ENCODE measurements at places on chromosomes 1 and 21. TPM values are rescaled to one million over a fixed set of nuclear protein-coding genes. Genes with fewer than 3 reads are reported as not detected.

The ATF3 gene
- 41.3 TPM for total RNA-seq

GRCh38 chr1:188089015-188089414 is 1260.3 kb downstream of the PLA2G4A start:
- no peaks in the 10 kb centered on the region for H3K36me3 ChIP-seq
- no peak overlapping the region for H3K4me3 ChIP-seq
- no peak for DNase-seq
- no peaks in the 10 kb centered on the region for H3K27me3 ChIP-seq
- H3K27ac ChIP-seq = no peak overlapping the region

DNA sequence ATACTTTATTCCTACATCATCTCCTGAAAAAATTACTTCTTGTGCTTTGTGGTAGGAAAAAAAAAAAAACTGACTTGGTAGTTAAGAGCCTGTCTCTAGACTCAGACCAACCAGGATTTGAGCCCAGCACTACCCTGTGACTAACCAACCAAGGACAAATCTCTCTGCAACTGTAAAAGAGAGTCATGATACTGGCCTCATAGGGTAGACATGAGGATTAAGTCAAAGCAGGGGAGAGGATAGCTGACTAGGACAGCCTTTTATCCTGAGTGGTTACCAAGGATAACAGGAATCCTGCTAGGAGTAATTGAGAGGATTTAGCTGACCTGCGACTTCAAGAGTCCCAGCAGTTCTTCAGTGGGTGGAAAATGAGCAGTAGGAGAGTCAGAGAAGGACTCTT is 112.8 kb downstream of the C1orf21 start:
- DNase-seq = no peak
- no peak overlapping the region for H3K4me3 ChIP-seq
- no peaks in the 10 kb centered on the region for H3K4me1 ChIP-seq
- H3K27me3 ChIP-seq = peaks cover 1% of the 10 kb centered on the region
- no peaks in the 10 kb centered on the region for H3K36me3 ChIP-seq
- no peak overlapping the region for H3K27ac ChIP-seq

GRCh38 chr1:108082001-108082400 is 117.0 kb upstream of the VAV3 start:
- peaks cover 63% of the 10 kb centered on the region for H3K4me1 ChIP-seq
- no peaks in the 10 kb centered on the region for H3K36me3 ChIP-seq

- no peaks in the 10 kb centered on the region for H3K4me1 ChIP-seq
- no peak overlapping the region for H3K27ac ChIP-seq
- H3K36me3 ChIP-seq = no peaks in the 10 kb centered on the region
- DNase-seq = no peak
- H3K27me3 ChIP-seq = peaks cover 3% of the 10 kb centered on the region
- no peak overlapping the region for H3K4me3 ChIP-seq
Observed at GRCh38 chr1:115300087-115300876, 37.8 kb downstream of the NGF start.

- H3K36me3 ChIP-seq = peaks cover 11% of the 10 kb centered on the region
- H3K27me3 ChIP-seq = no peaks in the 10 kb centered on the region
- DNase-seq = no peak
Observed at GRCh38 chr1:150799089-150799488, 9.0 kb downstream of the CTSK start.

GRCh38 chr1:93620841-93621210 is 60.8 kb downstream of the BCAR3 start:
- no peak for DNase-seq
- peaks cover 8% of the 10 kb centered on the region for H3K4me1 ChIP-seq
- H3K4me3 ChIP-seq = no peak overlapping the region

DNA sequence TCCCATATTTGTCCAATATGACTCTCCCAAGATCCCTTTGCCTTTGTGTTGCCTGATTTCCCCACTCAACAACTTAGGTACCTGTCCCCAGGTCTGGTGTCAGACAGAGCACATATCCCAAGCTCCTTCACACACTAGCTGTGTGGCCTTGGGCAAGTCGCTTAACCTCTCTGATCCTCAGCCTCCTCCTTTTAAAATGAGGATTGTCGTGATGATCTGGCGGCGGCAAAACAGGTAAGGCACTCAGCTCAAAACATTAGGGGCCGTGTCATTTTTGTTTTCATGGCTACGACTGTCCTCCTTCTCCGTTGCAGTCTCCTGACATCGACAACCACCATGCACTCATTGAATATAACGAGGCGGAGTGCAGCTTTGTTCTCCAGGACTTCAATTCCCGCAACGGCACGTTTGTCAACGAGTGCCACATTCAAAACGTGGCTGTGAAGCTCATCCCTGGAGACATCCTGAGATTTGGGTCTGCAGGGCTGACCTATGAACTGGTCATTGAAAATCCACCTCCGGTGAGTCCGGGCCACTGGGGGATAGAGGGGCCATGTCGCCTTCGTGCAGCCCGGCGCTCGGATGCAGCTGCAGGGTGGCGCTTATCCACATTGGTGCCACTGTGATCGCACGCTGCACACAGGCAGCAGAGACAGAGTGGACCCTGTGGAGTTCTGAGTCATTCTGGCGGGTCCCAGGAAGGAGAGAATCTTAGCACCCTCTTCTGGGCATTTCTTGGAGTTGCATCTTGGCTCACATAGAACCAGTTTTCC is 25.2 kb downstream of the FHAD1 start:
- no peak overlapping the region for H3K27ac ChIP-seq
- DNase-seq = peak; percentile 68
- peaks cover 4% of the 10 kb centered on the region for H3K4me1 ChIP-seq
- H3K4me3 ChIP-seq = no peak overlapping the region
- H3K27me3 ChIP-seq = peaks cover 27% of the 10 kb centered on the region

GRCh38 chr1:232622981-232623380 is 7.0 kb downstream of the SIPA1L2 start:
- H3K27ac ChIP-seq = no peak overlapping the region
- H3K27me3 ChIP-seq = peaks cover 4% of the 10 kb centered on the region
- H3K36me3 ChIP-seq = no peaks in the 10 kb centered on the region

GRCh38 chr1:56429288-56429687 is 150.1 kb downstream of the PLPP3 start:
- no peak overlapping the region for H3K27ac ChIP-seq
- no peak for DNase-seq
- H3K4me1 ChIP-seq = no peaks in the 10 kb centered on the region
- no peaks in the 10 kb centered on the region for H3K36me3 ChIP-seq
- H3K4me3 ChIP-seq = no peak overlapping the region
- no peaks in the 10 kb centered on the region for H3K27me3 ChIP-seq
